ENCODE measurements at places on chromosomes 3 and 15. TPM values are rescaled to one million over a fixed set of nuclear protein-coding genes. Genes with fewer than 3 reads are reported as not detected.
A peak's percentile ranks its signal among the peaks of the same experiment; 100 is the strongest.

- DNase-seq, result no peak
Measured at GRCh38 chr3:129218742-129219141, 30.7 kb upstream of the COPG1 start.

Gene SLC2A2
- 0.03 TPM for total RNA-seq

GRCh38 chr15:89939910-89940309 lies 27.2 kb upstream of the ARPIN start:
- no peak for DNase-seq

- peak; percentile 46 for DNase-seq
Measured at GRCh38 chr3:78734048-78734637, 1033.7 kb downstream of the ROBO1 start.

Gene ATOSA
- total RNA-seq, result 5.6 TPM

DNA sequence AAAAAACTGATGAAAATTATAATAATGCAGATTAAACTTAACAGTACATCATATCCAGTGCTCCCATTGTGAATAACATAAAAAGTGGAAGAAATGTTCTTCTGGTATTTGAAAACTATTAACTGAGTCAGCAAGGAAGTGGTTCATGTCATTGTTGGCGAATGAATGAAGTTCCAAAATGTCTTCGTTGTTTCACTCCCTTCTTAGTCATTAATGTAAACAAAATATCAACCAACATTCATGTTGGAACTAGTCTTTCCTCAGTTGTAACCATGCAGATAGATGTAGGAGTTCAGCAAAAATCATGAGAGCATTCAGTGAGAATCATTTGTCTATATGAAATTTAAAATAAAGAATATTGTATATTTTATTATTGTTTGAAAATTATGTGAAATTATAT lies 44.1 kb upstream of the ICE2 start:
- no peak for DNase-seq

DNA sequence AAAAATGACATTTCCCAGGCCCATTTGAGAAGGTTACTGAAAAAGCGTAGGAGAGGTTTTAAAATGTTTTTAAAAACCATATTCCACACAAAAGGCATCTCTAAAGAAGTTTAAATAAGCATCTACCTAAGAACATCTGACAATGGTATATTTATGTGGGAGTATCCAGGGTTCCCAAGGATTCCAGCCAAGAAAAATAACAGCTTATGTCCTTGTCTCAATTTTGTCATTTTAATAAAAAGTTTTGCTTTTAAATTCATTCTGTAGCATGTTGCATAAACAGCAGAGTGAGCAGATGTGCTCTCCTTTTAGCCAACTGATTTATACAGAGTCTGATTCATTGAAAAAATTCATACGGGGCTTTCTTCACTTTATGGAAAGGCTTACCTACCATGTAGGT lies 129.9 kb downstream of the LRRC3B start:
- no peak for DNase-seq

DNA sequence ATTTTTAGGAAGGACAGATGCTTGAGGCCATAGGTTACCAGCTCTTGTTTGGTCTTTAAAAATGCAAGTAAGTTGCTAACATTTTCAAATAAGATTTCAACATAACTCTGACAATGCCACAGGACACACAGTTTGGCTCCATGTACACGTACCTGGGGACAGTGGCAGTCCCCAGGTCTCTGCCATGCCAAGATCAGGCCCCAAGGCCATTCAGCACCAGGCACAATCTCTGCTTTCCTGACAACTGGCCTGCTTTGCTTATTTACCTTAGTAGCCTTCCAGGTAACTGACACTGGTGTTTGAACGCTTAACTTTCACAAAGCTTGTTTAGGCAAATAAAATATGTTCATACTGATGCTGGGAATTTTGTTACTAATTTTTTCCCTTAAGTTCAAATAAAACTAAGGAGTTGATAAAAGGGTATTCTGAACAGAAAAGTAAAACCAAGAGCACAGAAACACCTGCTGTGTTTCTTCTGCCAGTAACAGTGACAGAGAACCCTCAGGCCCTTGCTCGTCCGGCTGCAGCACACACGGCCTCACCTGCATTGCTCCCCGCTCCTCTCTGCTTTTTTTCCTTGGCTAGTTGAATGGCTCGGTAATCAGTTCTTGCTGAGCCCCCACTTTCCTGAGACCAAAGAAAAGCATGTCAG lies 16.5 kb downstream of the ZXDC start:
- no peak for DNase-seq

DNA sequence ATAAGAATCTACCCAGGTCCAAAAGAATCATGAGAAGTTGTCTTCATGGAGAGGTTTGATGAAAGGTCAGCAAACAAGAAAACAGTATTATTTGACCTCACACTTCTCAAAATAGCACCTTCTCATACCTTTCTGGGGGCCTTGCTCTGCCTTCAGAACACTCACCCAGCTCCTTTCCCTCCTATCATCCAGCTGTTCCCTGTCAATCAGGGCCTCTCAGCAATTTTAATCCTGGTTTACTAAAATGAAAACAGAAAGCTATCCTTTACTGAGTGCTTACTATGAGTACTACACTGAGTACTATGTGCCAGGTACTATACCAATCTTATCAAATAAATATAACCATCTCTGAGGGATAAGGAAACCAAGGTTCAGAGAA lies 138.6 kb downstream of the GAP43 start:
- no peak for DNase-seq

Gene CFAP100
- not detected for total RNA-seq

Gene SNX22
- total RNA-seq, result not detected

Gene EFHB
- not detected for total RNA-seq

DNA sequence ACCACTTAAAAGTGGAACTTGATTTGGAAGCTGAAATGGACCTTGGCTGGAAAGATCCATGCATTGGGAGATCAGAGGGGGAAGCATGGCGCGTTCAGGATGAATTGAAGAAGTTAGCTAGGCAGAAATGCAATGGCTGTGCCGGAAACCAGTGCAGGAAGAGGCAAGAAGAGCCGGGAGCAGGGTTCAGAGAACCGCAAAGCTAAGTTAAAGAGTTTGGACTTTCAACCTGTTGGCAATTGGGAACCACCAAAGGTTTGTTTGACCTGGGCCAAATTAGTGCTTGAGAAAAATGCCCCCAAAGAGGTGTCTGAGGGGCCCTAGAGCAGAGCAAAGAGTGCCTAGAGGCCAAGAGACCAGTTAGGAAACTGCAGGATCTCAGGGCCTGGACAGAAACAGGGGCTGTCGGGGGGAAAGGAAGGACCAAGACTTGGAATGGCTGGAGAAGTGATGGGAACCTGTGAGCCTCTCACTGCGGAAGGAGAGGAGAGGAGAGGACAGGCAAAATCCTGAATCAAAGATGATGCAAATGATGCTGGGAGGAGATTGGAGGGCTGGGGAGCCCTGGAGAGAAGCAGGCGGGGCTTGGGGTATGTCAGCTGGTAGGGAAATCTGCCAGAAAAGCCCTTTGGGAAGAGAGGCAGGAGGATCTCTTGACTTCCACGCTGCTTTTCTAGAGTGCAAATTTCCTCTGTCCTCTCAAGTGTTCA lies 49.3 kb downstream of the FAM174B start:
- DNase-seq, result no peak

Gene LTK
- not detected for total RNA-seq

GRCh38 chr15:91704343-91704742 lies 149.2 kb upstream of the SLCO3A1 start:
- DNase-seq, result no peak

DNA sequence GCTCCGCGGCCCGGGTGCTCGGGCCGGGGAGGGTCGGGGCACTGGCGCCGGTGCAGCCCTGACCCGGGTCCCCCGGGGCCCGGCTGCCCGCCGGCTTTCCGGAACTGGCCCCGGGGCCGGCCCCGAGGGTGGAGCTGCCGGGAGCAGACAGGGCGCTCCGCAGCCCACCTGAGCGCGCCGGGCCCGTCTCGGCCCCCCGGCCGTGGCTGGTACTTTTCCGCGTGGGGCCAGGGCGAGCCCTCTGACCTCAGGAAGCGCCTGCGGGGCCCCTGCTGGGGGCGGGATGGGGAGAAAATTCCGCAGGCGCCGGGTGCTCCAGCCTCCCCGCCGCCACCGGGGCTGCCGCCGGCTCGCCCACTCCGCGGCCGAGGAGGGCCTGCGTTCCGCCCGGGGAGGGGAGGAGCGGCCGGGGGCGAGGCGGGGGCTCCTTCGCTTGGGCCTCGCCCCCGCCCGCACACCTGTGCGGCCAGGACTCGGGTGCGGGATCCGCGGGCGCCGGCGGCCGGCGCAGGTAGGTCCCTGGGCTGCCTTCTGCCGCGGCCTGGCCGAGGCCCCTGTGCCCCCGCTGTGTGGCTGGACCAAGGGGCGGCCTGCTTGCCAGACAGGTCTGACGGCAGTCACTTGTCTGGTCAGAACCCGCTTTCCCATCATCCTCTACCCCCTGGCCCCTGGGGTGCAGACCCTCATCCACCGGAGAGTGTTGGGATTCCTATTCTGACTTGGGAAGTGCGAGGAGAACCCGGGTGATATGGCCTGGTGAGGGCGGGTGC lies 3.5 kb downstream of the FURIN start:
- DNase-seq, result no peak

- DNase-seq, result no peak
Measured at GRCh38 chr15:38829086-38829485, 264.5 kb upstream of the RASGRP1 start.

DNA sequence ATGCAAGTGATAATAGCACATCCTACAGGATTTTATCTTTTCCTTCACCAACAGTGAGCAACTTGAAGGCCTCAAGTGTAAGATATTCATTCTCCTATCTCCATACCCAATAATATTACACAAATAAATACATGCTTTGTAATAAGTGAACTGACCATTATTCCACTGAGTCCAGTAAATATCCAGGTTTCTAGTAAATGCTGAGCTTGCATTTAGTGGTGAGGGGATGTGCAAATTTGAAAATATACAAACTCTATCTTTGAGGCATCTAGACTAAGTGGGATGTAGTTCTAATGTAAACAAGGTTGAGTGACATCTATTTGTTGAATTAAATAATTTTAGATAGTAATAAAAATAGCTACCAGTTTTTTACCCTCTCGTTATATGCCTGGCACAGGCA lies 587.6 kb upstream of the IL12A start:
- DNase-seq, result no peak

All from MG63 (cell line).